ENCODE measurements at places on chromosomes 12 and 14.

DNA sequence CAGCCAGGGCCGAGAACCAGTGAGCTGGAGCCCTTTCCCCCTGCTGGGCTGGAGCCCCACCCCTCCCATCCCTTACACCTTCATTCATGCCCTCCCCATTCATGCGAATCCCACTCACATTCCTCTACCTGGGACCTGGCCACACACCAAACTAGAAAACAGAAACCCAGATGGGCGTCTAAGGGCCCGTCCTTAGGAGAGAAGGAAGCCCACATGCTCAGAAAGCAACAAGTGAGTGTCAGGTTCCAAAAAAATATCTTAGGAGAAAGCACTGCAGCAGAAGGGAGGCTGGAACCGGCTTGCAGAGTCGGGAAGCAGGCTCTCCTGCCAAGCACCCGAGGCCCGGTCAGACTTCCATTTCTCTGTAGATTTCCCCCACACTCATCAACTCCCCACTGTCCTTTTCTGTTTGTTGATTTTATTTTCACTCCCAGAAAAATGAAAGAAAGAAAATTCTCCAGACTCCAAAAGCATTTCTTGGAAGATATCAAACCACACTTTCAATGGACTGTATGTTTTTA is 13.6 kb downstream of the BCL11B start:
- no peak for DNase-seq

- DNase-seq: no peak
Measured at GRCh38 chr14:75022655-75023054, 19.9 kb downstream of the EIF2B2 start.

DNA sequence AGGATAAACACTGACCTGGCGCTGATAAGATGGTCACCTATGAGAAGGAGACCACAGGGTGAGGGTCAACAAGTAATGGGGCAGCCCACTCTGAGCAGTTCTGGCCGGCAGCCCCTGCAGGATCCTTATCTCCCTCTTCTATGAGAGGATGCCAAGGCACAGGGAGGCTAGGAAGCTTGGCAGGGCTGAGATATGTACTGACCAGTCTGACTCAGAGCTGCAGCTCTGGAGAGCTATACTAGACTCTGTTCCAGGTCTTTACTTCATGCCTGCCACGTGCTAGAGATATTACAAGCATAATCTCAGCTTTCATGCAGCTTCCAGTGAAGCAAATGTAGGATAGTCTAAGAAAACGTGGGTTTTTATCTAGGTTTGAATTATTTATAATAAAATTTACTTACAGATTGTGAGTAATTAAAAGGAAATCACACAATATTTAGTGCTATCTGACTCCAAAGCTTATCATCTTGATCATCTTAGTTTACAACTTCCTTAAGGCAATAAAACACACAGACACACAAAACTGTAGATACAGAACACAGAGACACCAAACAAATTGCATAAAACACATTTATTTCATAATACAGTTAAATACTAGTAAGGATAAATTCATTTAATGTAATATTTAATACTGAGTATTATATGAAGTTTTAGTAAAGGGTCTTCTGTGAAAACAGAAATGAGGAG is 32.3 kb downstream of the GIT2 start:
- no peak for DNase-seq

DNA sequence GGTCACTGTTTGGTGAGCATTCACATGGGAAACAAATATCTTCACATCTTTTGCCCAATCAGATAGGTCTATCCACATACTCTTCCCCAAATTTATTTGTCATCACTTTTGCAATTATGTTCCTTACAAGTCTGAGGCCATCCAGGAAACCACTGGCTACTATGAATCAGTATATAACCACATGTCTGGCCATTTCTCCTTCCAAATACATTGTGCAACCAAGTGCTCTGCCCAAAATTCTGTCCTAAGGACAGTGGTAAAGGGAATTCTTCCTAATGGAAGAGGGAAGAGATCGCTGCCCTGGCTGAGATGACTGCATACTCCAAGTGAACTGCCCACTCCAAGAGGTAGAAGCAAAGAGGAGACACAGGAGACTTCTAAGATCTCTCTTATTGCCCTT is 148.9 kb upstream of the MAX start:
- no peak for DNase-seq

- peak; percentile 57 for DNase-seq
Measured at GRCh38 chr12:19431407-19432308, 7.6 kb upstream of the AEBP2 start.

GRCh38 chr14:28777471-28778137 is 11.0 kb downstream of the FOXG1 start:
- no peak for DNase-seq

DNA sequence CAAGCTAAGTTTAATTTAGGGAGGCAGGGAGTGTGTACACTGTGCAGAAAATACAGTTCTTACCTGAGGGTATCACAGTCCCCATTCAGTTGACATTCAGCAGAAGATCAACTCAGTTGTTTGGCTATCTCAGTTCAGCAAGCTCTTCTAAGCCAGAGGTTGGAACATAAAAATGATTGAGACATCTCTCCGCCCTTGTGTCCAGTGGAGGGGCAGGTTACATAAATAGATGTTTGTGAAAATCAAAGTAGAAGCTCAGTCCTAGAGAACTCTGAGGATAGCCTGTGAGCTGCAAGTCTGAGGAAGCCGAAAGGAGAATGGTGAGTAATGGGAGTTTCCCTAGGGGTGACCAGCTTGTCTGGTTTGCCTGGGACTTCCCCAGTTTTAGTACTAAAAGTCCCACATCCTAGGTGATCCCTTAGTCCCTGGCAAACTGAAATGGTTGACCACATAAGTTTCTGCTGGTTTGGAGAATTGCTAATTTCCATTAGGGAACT is 251.4 kb upstream of the ATP2B1 start:
- DNase-seq: peak; percentile 37

DNA sequence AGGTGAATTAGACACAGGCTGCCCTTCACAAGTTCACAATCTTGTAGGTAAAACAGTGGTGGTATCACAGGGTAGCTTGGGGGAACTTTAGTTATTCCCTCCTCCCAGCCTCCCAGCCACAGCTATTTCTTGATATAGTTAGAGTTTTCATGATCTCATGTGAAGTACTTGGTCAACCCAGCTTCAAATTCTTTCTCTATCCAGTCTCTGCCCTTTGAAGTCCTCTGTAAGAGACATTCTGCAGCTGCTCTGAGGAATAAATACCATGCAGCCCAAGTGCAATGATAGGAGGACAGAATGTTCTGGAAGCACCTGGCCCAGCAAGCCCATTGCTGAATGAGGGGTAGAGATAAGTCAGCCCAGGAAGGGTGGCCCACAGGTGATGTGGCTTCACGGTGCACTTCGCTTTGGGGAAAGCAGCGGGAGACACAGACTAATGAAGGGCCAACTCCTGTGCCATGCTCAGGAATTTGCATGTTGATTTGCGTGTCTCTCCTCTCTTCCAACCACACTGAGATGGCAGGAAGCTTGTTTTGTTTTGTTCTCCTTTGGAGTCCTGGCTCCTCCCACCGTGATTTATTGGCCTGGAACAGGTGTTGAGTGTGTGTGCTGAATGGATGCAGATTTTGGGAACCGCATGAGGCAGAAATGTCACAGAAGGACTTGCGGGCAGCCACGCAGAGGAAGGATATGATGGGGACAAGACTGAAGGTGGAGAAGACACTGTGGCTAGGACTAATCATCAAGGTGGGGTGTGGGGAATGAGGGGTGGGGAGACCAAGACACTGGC is 8.0 kb upstream of the TXNRD1 start:
- no peak for DNase-seq

GRCh38 chr12:107748472-107748871 is 12.5 kb downstream of the PRDM4 start:
- no peak for DNase-seq

GRCh38 chr12:94089891-94090290 is 58.5 kb upstream of the PLXNC1 start:
- DNase-seq: no peak

GRCh38 chr14:75041613-75042012 is 9.7 kb downstream of the MLH3 start:
- no peak for DNase-seq

DNA sequence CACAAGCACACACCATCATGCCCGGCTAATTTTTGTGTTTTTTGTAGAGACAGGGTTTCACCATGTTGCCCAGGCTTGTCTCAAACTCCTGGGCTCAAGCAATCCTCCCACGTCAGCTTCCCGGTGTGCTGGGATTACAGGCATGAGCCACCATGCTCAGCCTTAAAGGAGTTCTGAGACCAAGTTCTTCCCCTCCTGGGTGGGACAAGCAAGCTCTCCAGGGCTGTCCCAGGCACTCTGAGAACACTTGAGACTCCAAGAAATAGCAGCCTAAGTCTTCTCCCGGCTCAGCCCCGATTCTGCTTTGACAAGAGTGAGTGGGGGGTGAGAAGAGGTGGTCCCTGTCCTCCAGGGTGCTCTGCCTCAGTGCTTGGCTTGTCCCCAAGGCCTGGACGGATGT is 86.4 kb downstream of the STAB2 start:
- DNase-seq: no peak

- no peak for DNase-seq
Measured at GRCh38 chr12:66170606-66171005, 810 bp upstream of the TMBIM4 start.

GRCh38 chr14:63045234-63045611 is at the start of gene KCNH5:
KCNH5 (minus strand) TSS chr14:63045458; CDS start chr14:63045186, 272 bp downstream.
- DNase-seq: peak; percentile 3

- DNase-seq: no peak
Measured at GRCh38 chr12:7834701-7835100, 38.0 kb downstream of the SLC2A14 start.

DNA sequence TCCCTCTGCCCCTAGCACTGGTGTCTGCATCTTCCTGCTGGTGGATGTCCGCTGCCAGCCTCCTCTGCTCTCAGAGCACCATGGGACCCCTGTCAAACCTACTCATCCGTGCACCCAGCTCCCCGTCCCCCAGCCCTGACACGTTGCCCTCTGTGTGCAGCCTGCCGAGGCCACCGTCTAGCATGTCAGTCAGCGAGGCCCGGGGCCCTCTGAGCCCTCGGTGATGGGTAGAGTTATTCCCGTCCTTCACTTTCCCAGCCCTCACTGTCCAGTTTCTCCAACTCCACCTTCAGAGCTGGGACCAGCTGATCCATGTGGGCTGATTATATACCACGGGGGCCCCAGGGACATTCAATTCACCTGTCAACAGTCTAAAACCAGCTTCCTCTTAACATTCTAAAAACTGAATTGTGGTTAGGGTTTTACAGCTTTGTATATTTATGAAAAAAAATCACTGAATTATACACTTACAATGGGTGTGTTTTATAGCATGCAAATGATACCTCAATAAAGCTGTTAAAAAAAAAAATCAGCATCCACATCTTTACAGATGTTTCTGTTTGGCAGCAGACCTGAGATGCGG is 61.3 kb downstream of the CCDC88C start:
- no peak for DNase-seq

DNA sequence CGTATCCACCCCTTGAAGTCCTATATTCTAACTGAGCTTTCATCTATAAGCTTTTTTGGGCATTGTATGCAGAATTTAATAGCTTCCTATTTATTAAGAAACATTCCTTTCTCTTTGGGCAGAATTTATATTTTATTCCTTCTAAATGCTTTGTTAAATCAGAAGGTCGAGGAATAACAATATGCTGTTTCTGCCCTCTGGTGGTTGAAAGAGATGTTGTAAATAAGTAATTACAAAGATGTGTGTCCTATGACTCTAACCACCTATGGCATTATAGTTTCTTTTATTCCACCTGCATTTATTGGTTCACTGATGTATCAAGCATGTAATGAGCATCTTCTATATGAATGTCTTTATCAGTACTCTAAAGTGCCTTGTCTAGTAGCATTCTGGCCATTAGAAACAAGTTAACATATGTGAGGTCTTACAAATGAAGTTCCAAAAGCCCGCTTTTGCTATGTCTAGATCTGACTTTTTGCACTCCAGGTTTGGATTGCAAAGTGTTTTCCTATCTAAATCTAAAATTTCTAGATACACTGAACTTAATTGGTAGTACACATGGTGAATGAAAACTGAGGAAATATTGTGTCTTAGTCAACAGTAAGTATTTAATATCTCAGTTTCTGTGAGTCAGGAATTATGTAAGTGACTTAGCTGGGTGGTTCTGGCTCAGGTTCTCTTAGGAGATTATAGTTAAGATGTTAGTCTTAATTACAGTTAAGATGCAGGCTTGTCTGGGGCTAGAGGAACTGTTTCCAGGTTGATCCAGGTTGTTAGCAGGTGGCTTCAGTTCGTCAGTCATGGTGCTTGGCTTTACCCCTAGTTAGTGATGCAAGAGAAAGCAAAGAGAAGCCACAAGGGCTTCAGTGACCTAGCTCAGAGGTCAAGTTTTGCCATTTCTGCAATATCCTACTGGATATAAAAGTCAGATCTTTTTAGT is 57.5 kb downstream of the PLEKHA5 start:
- no peak for DNase-seq

DNA sequence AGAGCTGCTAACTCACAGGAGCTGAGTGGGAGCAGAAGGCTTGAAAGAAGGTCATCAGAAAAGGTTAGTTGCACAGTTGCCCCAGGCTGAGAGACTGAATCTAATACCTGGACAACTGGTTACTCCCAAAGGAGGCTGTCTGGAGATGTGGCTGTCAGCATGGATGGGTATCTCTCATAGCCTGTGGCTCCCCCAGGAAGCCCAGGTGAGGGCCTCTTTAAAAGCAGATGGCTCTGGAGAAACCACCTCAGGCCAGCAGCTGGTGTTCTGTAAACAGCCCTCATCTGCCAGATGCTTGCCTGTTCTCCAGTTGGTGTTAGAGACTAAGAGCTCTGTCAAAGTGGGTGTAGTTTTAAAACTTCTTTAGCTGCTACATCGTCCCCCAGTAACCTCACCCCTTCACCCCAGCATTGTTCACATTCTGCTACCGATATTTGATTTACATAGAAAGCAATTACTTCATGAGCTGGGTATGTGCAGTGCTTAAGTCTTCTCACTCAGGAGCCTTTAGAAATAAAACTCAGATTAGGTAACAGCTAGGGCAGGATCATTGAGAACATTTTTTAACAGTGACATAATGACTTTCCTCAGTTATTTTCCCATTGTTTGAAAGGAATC is 25.8 kb downstream of the DACT1 start:
- DNase-seq: no peak

DNA sequence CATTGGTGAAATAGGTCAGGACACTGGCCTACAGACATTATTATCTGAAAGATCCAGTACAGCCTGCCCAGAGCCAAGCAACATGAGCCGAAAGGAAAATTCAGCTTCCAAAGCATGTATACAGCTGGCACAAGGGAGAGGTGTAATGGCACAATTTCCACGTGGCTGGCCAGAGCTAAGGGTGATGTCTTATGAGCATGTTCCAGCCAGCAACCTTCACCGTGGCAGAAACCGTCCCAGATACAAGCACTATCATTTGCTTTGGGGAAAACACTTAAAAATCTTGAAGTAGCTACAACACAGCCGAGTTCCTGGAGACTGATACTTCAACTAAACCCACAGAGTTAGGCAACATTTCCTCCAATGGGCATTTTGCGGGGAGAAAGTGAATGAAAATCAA is 44.5 kb downstream of the CORO1C start:
- no peak for DNase-seq

GRCh38 chr12:9706086-9706685 is 26.7 kb downstream of the CLECL1 start:
- no peak for DNase-seq

DNA sequence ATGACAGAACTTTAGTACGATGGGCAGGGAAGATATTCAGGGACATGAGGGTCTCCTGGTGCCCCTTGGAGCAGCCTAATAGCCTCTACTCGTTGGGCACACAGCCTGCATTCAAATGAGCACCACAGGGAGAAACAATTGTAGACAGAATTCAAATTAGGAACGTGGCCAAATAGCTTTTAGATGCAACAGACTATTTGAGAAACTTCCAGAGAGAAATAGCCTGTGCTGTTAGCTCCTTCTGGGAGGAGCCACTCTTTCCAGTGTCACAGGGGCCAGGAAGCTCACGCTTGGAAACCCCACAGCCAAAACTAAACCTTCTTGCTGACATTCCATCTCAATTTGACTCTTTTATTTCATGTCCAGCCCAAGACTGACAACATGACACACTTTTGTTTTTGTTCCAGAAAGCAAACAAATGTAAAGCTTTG is 114.5 kb downstream of the RPAP3 start:
- DNase-seq: no peak

Measured in stimulated activated CD4-positive, alpha-beta T cell treated with anti-CD3 and anti-CD28 coated beads, Interleukin-4, amount 100 ng/mL, for 24 hours (primary cell).